ENCODE measurements at places on chromosomes 6 and 20. TPM values are rescaled to one million over a fixed set of nuclear protein-coding genes. Genes with fewer than 3 reads are reported as not detected.

DNA sequence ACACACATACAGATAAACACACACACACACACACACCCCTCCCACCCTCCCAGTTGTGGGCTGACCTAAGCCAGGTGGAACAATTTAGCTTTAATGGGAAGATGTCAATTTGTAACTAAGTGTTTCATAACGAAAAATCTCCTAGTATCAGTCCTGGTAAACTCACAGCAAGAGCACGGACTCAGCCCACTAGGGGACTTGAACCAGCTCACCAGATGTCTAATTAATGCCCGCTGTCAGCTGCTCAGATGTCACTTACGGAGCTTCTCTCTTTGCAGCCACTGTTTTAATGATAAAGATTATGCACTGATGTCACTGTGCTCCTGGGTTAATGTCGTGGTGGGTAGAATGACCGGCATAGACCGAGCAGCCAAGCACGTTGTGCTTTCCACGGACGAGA, 116.6 kb upstream of the INSM1 start:
- H3K4me3 ChIP-seq, result no peak overlapping the region
- DNase-seq, result no peak
- H3K27ac ChIP-seq, result no peak overlapping the region
- H3K4me1 ChIP-seq, result peaks cover 4% of the 10 kb centered on the region

DNA sequence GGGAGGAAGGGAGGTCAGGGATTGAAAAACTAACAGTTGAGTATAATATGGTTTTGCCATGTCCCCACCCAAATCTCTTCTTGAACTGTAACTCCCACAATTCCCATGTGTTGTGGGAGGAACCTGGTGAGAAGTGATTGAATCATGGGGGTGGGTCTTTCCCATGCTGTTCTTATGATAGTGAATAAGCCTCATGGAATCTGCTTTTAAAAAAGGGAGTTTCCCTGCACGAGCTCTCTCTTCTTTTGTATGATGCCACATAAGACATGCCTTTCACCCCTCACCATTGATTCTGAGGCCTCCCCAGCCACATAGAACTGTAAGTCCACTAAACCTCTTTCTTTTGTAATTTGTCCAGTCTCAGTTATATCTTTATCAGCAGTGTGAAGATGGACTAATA, 833.4 kb upstream of the MAP3K7 start:
- no peaks in the 10 kb centered on the region for H3K4me1 ChIP-seq
- DNase-seq, result no peak

GRCh38 chr6:148793721-148794120, 46.9 kb downstream of the UST start:
- H3K27me3 ChIP-seq, result peaks cover 3% of the 10 kb centered on the region
- H3K27ac ChIP-seq, result no peak overlapping the region
- no peak for DNase-seq
- peaks cover 5% of the 10 kb centered on the region for H3K36me3 ChIP-seq
- no peaks in the 10 kb centered on the region for H3K4me1 ChIP-seq

DNA sequence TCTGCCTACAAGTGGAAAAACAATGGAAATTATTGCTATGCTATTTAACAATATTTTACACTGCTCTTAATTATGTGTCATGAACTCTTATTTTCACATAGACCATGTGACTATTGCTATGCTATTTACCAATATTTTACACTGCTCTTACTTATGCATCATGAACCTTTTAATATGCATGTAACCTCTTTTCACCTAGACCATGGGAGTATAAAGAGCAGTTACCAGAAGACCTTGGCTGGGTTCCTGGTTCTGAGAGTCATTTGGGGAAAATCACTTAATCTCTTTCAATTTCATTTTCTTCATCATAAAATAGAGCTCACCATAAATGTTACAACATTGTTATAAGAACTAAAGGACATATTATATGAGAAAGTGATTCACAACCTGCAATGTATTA, 223.8 kb upstream of the RNF217 start:
- no peaks in the 10 kb centered on the region for H3K4me1 ChIP-seq
- DNase-seq, result no peak
- H3K27ac ChIP-seq, result no peak overlapping the region
- no peak overlapping the region for H3K4me3 ChIP-seq
- H3K36me3 ChIP-seq, result no peaks in the 10 kb centered on the region
- H3K27me3 ChIP-seq, result no peaks in the 10 kb centered on the region

DNA sequence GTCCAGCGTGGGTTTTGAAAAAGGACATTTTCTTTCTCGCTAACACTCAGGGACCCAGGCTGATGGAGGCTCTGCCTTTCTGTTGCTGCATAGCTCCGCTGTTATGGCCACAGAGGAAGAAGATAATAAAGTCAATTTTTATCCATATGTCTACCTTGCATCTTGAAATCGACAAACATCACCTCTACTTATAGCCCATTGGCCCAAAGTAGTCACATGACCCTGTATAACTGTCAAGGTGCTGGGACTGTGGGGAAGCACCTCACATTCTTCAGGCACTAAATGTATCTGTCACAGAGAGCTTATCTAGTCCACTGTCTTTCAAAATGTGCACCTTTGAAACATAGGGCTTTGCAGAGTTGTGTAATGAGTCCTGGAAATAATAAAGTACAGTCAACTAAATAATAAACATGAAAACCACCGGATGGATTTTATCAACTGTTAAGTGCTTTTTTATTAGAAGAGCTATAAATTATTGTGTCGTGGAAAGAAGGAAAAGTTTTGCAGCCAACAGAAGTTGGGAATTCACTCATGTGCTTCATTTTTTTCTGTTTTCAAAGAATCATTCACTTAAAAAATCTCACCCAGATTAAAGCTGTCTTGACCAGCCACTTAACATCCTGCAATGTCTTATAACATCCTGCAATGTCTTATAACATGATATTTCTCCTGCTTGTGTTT, 47.7 kb upstream of the RCAN2 start:
- no peaks in the 10 kb centered on the region for H3K27me3 ChIP-seq
- no peak overlapping the region for H3K27ac ChIP-seq
- H3K4me3 ChIP-seq, result no peak overlapping the region
- no peaks in the 10 kb centered on the region for H3K4me1 ChIP-seq
- no peaks in the 10 kb centered on the region for H3K36me3 ChIP-seq

DNA sequence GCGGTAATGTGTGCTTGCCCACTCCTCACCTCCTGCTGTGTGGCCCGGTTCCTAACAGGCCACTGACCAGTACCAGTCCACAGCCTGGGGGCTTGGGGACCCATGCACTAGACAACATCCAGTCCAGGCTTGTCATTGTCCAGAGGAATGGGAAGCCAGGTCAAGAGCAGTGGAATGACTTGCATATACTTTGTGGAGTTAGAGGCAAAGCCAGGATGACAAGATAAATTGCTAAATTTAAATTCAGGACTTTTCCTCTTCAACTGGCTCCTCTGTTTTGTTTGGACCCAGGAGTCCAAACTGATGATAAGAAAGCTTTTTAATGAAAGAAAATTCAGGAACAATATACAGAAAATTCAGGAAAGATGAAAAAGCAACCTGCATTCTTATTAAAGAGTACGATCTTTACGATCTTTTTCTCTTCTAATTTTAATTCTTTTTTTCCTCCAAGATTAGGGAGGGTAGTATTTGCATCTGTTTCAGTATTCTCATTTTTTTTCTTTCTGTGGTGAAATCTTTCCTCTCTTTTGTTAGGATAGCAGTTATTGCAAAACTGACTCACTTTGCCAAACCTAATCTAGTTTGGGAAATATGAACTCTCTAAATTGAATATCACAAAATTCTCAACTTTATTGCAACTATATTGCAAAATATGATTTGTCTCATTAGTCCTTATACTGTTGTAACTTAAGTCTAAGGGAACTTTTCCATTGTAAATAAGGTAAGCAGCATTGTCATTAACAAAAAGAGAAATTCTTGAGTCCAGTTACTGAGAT, 48.2 kb downstream of the DCBLD1 start:
- DNase-seq, result no peak
- no peaks in the 10 kb centered on the region for H3K27me3 ChIP-seq
- no peaks in the 10 kb centered on the region for H3K36me3 ChIP-seq
- H3K27ac ChIP-seq, result no peak overlapping the region
- H3K4me3 ChIP-seq, result no peak overlapping the region

- peak overlapping the region; percentile 5 for H3K27ac ChIP-seq
- H3K4me3 ChIP-seq, result peak overlapping the region; percentile 50
- H3K4me1 ChIP-seq, result peaks cover 33% of the 10 kb centered on the region
- peaks cover 34% of the 10 kb centered on the region for H3K36me3 ChIP-seq
These were observed 9.0 kb upstream of the TULP4 start for GRCh38 chr6:158303210-158303731.

GRCh38 chr20:49288250-49288751, 10.4 kb upstream of the ZNFX1 start:
- DNase-seq, result no peak
- H3K4me1 ChIP-seq, result peaks cover 32% of the 10 kb centered on the region
- peaks cover 3% of the 10 kb centered on the region for H3K27me3 ChIP-seq

DNA sequence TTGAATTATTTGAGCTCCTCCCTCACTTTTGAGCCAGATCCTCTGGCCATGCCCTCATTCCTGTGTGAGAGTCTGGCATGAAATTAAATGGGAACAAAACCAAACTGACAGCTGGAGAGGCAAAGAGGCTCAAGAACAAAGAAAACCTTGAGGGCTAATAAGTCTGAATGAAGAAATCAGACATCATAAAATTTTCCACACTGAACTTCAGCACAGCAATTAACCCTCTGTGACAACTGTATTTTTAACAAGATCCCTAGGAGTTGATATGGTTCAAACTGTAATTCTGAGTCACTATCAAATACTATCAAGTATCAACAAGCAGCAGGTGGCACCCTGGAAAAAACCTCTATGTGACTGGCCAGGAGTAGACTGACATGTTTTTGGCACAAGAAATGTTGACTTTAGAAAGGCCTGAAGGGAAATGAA, 109.4 kb upstream of the EMILIN3 start:
- peaks cover 55% of the 10 kb centered on the region for H3K36me3 ChIP-seq
- peaks cover 19% of the 10 kb centered on the region for H3K4me1 ChIP-seq
- peak overlapping the region; percentile 44 for H3K27ac ChIP-seq
- H3K4me3 ChIP-seq, result no peak overlapping the region

DNA sequence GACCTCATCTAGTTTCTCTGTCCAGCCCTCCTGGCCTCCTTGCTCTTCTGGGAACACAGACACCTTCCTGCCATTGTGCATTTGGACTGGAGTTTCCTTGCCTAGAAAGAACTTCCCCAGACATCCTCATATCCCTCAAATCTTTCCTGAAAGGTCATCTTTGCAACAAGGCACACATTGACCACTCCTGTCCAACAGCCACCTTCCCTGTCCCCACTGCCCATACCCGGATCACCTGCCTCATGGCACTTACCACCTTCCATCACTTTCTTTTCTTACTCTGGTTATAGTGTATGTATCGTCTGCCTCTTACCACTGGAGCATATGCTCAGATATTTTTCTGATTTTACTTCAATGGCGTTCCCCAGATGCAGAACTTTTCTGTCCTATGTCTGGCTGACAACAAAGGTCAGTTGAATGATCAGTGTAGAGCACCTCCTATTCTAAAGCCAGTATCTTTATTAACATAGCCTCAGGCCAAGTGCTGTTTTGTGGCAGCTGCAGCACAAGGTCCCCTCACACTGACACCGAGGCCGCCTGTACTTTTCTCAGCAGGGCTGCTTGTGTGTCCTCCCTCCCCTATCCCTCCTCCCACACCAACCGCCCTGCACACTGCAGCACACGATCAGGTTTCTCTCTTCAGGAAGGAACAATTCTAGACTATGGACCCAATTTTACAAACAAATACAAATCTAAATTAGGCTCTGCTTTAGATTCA, 4.1 kb downstream of the HLA-C start:
- no peak overlapping the region for H3K27ac ChIP-seq
- H3K36me3 ChIP-seq, result peaks cover 4% of the 10 kb centered on the region
- peaks cover 59% of the 10 kb centered on the region for H3K27me3 ChIP-seq
- DNase-seq, result no peak

GRCh38 chr6:87641065-87641692, 51.2 kb downstream of the ORC3 start:
- no peaks in the 10 kb centered on the region for H3K27me3 ChIP-seq
- no peak for DNase-seq
- no peak overlapping the region for H3K4me3 ChIP-seq
- no peak overlapping the region for H3K27ac ChIP-seq

DNA sequence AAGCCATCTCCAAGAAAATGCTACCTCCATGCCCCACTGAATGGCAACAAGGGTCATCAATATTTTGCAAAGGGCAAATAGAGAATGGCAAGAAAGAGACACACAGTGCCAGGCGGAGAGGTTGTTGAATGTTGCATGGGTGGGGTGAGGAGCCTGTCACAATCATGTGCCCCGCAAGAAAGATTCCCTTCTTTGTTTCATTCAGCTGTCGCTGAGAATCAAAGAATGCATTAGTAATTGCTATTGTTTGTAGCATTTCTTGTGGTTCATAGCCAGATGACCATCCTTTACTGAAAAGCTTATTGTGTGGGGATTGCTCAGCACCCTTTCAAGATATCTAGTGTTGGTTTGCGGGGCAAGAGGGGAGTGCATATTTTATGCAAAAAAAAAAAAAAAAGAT, 166.5 kb upstream of the QKI start:
- H3K27ac ChIP-seq, result no peak overlapping the region
- H3K36me3 ChIP-seq, result no peaks in the 10 kb centered on the region
- peaks cover 6% of the 10 kb centered on the region for H3K27me3 ChIP-seq
- no peak overlapping the region for H3K4me3 ChIP-seq
- peaks cover 15% of the 10 kb centered on the region for H3K4me1 ChIP-seq
- no peak for DNase-seq

GRCh38 chr6:100381111-100381510, 83.6 kb downstream of the SIM1 start:
- H3K4me3 ChIP-seq, result no peak overlapping the region
- H3K4me1 ChIP-seq, result no peaks in the 10 kb centered on the region
- DNase-seq, result no peak
- peaks cover 2% of the 10 kb centered on the region for H3K27me3 ChIP-seq
- no peaks in the 10 kb centered on the region for H3K36me3 ChIP-seq

- H3K4me3 ChIP-seq, result no peak overlapping the region
- no peak overlapping the region for H3K27ac ChIP-seq
- no peak for DNase-seq
- H3K4me1 ChIP-seq, result no peaks in the 10 kb centered on the region
These were observed 73.4 kb downstream of the GMPR start for GRCh38 chr6:16311763-16312162.

GRCh38 chr6:88730611-88731011, 232.8 kb downstream of the RNGTT start:
- no peak for DNase-seq
- no peak overlapping the region for H3K27ac ChIP-seq
- H3K4me3 ChIP-seq, result no peak overlapping the region

- H3K36me3 ChIP-seq, result no peaks in the 10 kb centered on the region
- H3K27ac ChIP-seq, result no peak overlapping the region
- H3K4me1 ChIP-seq, result no peaks in the 10 kb centered on the region
- DNase-seq, result no peak
- peaks cover 14% of the 10 kb centered on the region for H3K27me3 ChIP-seq
These were observed 16.9 kb downstream of the TDRD6 start for GRCh38 chr6:46704562-46704961.

GRCh38 chr6:96450082-96450769, 71.4 kb upstream of the UFL1 start:
- peak overlapping the region; percentile 51 for H3K27ac ChIP-seq
- H3K36me3 ChIP-seq, result no peaks in the 10 kb centered on the region
- no peaks in the 10 kb centered on the region for H3K27me3 ChIP-seq
- no peak for DNase-seq
- H3K4me1 ChIP-seq, result peaks cover 11% of the 10 kb centered on the region

MOCS1 gene
- 15.6 TPM for total RNA-seq

PDSS2 gene
- 15.2 TPM for total RNA-seq

SLC25A27 gene
- 18.1 TPM for total RNA-seq

All from type B pancreatic cell (in vitro differentiated cells).